T-helper 1 cell treated with Interleukin-12 subunit alpha and Interleukin-12 subunit beta and Interleukin-4 antibody, amounts not matched to agents 30 ng/mL and 1 ng/mL, for 36 hours (primary cell): ENCODE measurements at places on chromosomes 1 and 21. TPM values are rescaled to one million over a fixed set of nuclear protein-coding genes. Genes with fewer than 3 reads are reported as not detected.

Gene LAPTM5
- total RNA-seq, result 477 and 500 TPM in 2 replicates

Gene HSPA6
- 1.1 and 1.6 TPM in 2 replicates for total RNA-seq

Gene ILDR2
- total RNA-seq, result 8.4 and 9.0 TPM in 2 replicates

Gene TIE1
- 0.25 and 0.85 TPM in 2 replicates for total RNA-seq

Gene BACE2
- total RNA-seq, result 1.2 and 1.9 TPM in 2 replicates

Gene ERICH3
- not detected in 2 replicates for total RNA-seq
